ENCODE measurements at places on chromosomes 13 and 19.

DNA sequence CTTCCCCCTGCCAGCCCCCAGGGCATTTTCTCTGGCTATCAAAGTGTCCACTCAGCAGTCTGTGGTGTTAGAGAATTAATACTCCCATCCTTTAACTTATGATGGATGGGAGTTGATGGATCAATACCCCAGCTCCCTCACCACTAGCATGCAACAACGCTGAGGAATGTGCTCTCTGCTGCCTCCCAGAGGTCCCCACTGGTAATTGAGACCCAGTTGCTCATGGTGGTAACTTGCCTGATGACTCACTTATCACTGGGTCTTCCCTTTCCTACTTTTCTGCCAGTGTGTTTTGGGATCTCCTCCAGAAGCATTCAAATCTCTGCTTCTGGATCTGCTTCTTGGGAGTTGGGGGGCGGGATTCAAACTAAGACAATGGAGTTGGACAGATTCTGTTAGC is 20.3 kb upstream of the CACNA1A start:
- DNase-seq = no peak

GRCh38 chr13:110657196-110657595 is 41.9 kb downstream of the NAXD start:
- no peak for DNase-seq

GRCh38 chr13:98972627-98973026 is 5.2 kb downstream of the DOCK9 start:
- DNase-seq = no peak

- DNase-seq = no peak
Measured at GRCh38 chr13:91482427-91482826, 84.0 kb downstream of the GPC5 start.

DNA sequence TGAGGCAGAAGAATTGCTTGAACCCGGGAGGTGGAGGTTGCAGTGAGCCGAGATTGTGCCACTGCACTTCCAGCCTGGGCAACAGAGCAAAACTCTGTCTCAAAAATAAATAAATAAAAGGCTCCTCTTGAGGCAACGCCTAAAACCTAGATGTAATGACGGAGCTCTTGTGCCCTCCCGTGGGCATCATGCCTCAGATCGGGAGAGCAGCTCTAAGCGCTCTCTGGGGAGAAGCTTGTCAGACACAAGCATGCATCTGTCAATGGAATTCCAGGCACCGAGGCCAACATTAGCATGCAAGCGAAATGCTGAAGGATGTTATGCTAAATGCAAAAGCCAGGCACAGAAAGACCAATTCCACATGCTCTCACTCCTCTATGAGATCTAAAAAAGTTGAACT is 45.6 kb upstream of the MRI1 start:
- no peak for DNase-seq

- DNase-seq = peak; percentile 73
Measured at GRCh38 chr13:46751811-46752635, 44.9 kb downstream of the ESD start.
